ENCODE measurements at places on chromosomes 1 and 21.

- no peak for DNase-seq
Measured at GRCh38 chr21:38314558-38314957, 57.8 kb downstream of the KCNJ15 start.

- DNase-seq: peak; percentile 43
Measured at GRCh38 chr1:160726114-160726497, 12.9 kb upstream of the SLAMF7 start.

- peak; percentile 34 for DNase-seq
Measured at GRCh38 chr1:84122780-84123382, 21.2 kb upstream of the PRKACB start.

GRCh38 chr1:160360227-160360695, 6.6 kb upstream of the NHLH1 start:
- DNase-seq: no peak
